ENCODE measurements at places on chromosomes 4 and X.

DNA sequence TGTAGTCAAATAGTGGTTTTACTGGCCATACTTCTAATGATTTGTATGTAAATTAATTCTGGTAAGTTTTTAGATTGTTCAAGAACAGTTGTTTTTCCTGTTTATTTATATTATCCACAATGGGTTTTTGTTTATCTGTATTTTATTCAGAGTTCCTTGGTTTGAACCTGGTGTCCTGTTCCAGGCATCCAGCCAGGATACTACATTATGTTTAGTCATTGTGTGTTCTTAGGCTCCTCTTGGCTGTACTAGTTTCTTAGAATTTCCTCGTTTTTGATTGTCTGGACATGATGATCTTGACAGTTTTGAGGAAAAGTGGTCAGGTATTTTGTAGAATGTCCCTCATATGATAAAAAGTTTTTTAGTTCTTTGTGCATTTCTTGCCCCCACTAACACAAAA, 7.8 kb downstream of the TIGD2 start:
- no peak for DNase-seq

- no peak for DNase-seq
These were observed 875.0 kb upstream of the PRKX start for GRCh38 chrX:4588466-4588865.

- DNase-seq = no peak
These were observed 1075.0 kb upstream of the TENM3 start for GRCh38 chr4:181168011-181168805.

- DNase-seq = no peak
These were observed 70.1 kb upstream of the HPGD start for GRCh38 chr4:174592256-174592984.

- DNase-seq = peak; percentile 58
These were observed 1523.7 kb downstream of the ARAP2 start for GRCh38 chr4:34720571-34720970.

- DNase-seq = peak; percentile 5
These were observed 565 bp downstream of the MOB1B start for GRCh38 chr4:70902577-70903290.

- no peak for DNase-seq
These were observed 269.1 kb upstream of the ZFP42 start for GRCh38 chr4:187726485-187726884.

DNA sequence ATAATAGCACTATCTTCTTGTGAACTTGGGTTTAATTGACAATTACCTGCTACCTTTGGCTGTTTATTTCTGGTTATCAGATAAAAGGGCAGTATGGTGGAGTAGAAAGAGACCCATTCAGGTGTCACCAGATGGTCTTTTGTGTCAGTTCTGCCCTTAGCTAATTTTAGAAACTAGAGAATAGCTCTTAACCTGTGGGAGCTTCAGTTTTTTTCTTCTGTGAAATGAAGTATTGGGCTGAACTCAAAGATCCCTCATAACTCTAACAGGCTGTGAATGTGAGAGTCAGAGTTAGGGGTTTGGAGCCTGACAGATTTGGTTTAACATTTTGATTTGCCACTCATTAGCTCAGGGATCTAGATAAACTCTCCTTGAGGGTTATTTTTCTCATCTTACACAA, 335.2 kb downstream of the PPP1R2C start:
- DNase-seq = no peak

DNA sequence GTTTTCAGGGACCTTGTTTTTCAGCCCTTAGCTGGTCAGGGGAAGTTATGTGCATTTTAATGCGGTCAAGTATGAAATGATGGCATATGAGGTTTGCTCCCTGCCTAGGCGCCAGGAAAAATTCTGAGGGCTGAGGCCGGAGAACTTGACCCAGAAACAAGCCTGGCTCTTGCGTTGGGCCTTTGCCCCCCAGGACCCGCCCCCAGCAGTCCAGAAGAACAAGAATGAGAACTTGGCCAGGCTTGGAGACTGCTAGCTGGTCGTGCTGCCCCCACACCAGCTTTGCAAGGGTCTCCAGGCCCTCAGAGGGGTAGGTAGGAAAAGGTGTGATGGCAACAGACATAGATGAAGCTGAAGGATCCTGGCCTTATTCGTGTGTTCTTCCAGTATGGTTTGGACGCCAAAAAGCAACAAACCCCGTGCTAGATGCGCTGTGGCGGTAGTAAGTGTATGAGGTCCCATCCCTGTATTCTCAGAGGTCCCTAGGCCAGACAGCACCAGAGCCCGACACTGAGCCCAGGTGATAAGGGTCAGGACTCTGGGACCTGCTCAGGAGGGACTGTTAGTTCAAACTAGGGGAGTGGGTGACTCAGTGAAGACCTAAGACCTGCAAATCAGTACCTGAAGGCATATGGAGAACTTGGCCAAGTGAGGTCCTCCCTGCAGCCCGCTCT, 10.5 kb downstream of the NKX3-2 start:
- no peak for DNase-seq

- DNase-seq = no peak
These were observed 59.1 kb downstream of the EDNRA start for GRCh38 chr4:147539959-147540358.

- DNase-seq = no peak
These were observed 120.3 kb downstream of the ARHGEF9 start for GRCh38 chrX:63664741-63665140.

DNA sequence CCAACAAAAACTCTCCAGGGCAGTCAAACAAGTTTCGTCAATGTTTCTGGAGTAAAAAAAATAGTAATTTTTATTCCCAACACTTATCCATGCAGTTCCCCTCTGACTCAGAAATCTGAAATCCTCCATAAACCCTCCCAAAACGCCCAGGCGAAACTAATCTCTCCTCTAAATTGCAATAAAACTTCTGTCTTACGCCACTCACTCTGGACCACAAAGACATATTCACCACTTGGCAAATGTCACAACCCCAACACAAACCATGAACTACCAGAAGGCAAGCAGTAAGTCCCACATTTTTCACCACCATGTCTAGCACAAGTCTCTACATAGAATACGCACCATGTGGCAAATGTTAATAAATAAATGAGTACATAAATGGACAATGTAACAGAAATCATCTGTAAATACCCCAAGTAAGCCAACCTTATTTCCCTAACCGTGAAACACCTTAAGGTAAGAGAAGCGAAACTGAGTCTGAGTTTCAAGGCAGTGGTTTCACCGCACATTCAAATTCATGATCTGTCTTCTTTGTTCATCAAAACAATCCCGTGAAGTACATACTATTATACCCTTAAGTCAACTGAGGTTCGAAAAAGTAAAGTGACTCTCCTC, 1.6 kb downstream of the PAPSS1 start:
- DNase-seq = no peak

GRCh38 chr4:6969826-6970800, 60.5 kb downstream of the TBC1D14 start:
- DNase-seq = no peak

DNA sequence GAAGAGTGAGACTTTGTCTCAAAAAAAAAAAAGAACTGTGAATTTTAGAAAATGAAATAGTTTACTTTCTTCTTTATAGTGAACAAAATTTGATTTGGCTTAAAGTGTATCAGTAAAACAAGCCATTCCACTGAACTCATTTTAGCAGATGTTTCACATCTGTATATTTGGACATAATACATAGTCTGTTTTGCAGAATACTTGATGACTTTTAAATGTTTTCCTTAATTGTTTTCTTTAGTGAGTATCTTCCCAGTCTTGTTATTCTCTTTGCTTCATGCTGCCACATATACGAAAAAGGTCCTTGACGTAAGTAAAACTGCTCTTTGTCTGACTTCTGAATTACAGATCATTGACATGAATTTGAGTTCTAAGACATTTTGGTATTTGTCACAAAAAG, 8.3 kb downstream of the TMEM33 start:
- no peak for DNase-seq

GRCh38 chrX:136126872-136127406, 20.4 kb upstream of the FHL1 start:
- no peak for DNase-seq

GRCh38 chrX:122982521-122982920, 201.6 kb upstream of the GRIA3 start:
- no peak for DNase-seq
